ENCODE measurements at places on chromosomes 2 and 18. TPM values are rescaled to one million over a fixed set of nuclear protein-coding genes. Genes with fewer than 3 reads are reported as not detected.

Gene ATAD2B
- total RNA-seq, result 67.5 TPM

Gene NMS
- not detected for total RNA-seq

Gene FAP
- total RNA-seq, result 30.6 TPM

- DNase-seq, result no peak
These were observed 433.7 kb downstream of the MBD2 start for GRCh38 chr18:53790786-53791185.

DNA sequence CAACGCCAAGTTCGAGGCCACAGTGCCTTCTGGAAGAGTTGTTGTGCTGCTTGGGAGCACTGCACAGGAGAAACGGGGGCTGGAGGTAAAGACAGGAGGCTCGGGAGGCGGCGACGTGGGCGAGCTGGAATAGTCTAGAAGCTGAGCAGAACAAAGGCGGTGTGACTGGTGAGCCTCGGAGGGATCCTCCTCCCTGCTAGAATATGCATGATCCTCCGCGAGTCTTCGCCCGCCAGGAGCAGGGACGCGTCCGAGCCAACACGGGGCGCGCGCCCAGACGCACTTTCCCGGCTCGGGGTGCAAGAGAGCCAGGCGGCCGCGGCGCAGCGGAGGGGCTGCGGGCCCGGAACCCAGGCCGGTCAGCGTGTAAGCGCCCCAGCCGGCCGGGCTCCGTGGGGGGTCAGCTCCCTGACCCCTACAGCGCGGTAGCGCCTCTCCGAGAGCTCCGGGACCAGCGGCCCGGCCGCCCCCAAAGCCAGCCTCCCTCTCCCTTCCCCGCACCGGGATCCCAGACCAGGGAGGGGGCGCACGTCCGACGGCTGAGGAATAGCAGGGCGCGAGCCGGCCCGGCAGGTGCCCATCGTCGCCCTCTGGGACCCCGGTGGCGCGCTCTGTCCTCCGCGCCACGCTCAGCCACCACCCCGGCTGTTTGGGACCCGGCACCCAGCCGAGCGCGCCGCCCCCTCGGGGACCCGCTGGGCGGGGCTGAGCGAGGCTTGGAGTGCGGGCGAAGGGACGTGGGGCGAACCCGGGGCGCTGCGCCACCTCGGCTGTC, 62.5 kb downstream of the GNAL start:
- DNase-seq, result no peak
